ENCODE measurements at places on chromosomes 6 and 20.

- DNase-seq = no peak
These were observed 102.5 kb upstream of the FAM8A1 start for GRCh38 chr6:17497535-17498095.

- DNase-seq = no peak
These were observed 86.5 kb downstream of the CHD6 start for GRCh38 chr20:41531518-41532275.

- peak; percentile 70 for DNase-seq
These were observed 7.9 kb downstream of the CALHM4 start for GRCh38 chr6:116561377-116562018.

DNA sequence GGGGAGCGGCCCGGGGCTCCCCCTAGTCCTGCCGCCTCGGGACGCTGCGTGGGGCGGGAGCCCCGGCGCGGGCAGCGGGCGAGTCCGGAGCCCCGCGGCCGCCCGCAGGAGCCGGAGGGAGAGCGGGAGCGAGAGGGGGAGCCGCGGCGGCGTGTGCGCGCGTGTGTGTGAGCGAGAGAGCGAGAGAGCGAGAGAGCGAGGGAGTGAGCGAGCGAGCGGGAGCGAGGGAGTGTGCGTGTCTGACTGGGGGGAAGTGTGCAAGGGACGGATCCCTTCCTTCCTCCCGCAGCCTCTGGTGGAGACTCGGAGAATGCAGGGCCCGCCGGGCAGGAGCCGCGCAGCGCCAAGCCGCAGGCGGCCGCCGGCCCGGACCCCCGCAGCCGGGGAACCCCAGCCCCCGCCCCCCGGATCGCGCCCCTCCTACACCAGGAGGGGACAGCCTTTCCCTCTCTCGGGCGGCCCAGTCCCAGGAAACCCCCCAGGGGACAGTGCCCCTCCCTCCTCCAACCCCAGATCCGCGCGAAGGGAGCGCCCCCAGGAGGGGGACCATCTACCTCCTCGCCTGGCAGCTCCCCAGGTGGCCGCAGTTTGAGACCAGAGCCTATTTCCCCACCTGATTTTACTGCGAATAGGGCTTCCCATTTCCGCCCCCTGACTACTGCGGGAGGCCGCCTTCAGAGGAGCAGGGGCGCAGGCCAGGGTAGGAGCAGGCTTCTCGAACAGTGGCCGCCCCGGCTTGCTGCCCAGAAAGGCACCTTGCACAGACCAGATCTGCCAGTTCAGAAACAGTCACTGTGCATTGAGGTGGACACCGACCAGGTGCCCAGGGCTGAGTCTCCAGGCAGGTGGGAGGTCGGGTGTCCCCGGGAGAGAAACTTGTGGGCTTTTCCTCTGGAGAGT lies at the start of gene CDH22:
TSS of gene CDH22 (minus strand) at position 241 of the 900 bp plus-strand sequence. CDS start 57,204 bp downstream, outside the sequence.
- peak; percentile 64 for DNase-seq
